ENCODE measurements at places on chromosomes 16 and 17.
A peak's percentile ranks its signal among the peaks of the same experiment; 100 is the strongest.

GRCh38 chr16:49559242-49559641, 185.6 kb downstream of the C16orf78 start:
- no peak for DNase-seq

- DNase-seq, result peak; percentile 49
Observed at GRCh38 chr17:42111871-42112551, 503 bp downstream of the DHX58 start.

DNA sequence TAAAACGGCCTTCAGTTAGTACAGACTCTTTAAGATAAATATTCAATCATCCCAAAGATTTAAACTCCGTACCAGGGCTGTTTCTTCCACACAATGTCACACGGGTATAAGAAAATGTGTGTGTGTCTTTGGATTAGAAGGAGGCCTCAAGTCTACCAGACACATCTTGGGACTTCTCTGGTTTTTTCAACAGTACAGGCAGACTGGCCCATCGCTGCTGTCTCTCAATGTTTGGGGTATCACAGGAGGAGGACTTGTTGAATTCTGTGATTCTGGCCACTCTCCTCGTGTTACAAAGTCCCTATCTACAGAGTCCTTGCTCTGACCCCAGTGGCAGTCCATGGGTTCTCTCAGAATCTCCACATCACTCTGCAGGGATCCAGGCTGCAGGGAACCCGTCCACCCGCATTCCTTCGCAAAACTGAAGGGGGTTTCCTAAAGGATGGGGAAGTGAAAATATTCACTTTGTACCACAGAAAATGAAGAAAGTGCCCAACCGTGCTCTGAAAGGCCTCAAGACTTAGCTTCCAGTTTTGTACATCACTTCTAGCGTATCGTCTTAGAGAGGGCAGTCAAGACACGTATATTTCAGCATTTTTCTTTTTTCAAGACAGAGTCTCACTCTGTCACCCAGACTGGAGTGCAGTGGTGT, 373.2 kb downstream of the NPIPA8 start:
- no peak for DNase-seq

DNA sequence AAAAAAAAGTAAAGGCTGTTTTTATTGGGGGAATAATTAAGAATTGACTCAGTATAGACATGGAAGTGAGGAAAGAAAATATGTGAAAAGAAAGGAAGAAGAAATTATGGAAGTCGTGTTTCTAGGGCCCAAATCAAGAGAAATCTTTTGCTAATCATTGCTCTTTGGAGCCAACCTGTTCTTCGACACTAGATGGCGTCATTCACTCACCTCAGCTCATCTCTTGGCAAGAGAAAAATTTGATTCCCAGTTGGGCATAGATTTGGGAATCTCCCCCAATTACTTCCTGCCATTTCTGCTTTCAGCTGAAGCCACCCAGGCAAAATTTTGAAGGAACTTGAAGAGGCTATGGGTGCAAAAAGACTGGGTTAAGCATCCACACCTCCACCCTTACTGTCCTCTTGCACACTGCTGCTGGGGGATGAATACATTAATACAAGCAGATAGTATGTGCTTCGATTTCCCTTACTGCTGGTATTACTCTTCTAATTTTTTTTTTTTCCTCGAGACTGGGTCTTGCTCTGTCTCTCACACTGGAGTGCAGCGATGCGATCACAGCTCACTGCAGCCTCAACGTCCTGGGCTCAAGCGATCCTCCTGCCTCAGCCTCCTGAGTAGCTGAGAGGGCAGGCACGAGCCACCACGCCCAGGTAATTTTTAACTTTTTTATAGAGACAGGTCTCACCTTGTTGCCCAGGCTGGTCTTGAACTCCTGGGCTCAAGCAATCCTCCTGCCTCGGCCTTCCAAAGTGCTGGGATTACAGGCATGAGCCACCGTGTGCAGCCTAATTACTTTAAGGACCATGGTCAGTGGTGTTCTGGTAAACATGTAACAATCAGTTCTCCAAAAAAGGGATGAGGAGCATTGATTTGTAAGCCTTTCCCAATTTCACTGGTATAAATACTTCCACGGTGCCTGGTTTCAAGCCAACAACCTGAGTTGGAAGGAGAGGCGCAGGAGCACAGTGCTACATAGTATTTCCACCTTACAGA, 13.5 kb downstream of the PSMD7 start:
- peak; percentile 34 for DNase-seq

DNA sequence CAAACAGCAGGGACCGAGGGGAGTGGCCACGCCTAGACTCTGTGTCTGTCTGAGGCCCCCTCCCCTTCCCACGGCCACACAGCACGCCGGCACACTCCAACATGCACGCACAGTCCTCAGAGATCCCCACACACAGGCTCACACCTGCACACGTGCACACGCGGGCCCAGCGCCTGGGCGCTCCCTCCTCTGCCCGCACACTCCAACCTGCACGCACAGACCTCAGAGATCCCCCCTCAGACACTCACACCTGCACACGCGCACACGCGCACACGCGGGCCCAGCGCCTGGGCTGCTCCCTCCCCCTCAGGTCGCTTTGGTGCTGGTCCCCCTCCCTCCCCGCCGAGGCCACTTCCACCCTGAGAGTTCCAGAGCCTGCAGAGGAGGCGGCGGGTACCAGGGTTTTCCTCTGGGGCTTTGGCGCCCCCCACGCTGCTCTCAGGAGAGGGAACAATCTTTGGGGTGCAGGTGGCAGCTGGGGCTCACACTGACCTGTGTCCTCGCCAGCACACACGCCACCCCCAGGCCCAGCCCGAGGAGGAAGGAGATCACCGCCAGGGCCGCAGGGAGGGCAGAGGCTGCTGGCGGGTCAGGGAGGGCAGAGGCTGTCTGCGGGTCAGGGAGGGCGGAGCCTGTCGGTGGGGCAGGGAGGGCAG, 1.6 kb downstream of the CD7 start:
- DNase-seq, result peak; percentile 66

DNA sequence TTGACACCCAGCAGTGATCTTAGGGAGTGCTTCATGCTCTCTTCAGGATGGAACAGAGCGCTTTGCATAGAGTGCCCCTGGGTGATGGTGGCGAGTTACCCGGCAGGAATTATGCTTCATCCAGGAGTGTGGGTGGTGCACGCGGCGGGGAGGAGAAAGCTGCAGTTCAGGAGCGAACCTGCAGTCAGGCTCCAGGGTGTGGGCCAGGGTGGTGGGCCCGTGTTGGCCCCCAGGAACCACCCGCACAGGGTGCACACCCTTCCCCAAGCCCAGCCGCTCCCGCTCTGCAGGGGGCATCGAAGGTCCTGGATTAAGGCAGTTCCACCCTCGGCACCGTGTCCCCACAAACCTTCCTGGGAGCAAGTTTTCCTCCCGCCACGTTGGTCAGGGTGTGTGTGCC, 3.9 kb downstream of the RAB40C start:
- DNase-seq, result no peak

GRCh38 chr16:22898874-22899348, 84.9 kb downstream of the HS3ST2 start:
- peak; percentile 71 for DNase-seq

Measured in activated CD8-positive, alpha-beta T cell treated with anti-CD3 and anti-CD28 coated beads for 36 hours (primary cell).